NCI-H187 (cell line): ENCODE measurements at places on chromosomes 7 and 10.

- DNase-seq = no peak
Observed at GRCh38 chr10:126646110-126646509, 24.4 kb downstream of the C10orf90 start.

DNA sequence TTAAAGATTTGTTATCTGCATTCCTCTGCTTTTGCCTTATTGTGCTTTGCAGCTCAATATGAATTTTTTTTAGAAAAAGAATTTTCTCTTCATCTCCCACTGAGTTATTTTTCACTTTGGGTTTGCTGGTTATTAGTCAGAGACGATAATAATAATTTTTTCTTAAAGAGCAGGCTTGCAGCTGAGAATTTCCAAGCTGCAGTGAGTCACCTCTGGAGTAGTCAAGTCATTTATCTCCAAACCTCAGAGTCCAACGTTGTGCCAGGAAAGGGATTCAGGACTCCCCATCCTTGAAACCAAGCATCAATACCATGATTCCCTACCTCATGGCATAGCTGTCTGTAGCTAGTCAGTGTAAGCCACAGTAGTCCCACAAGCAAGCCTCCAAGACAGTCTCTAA, 15.2 kb upstream of the EGR2 start:
- DNase-seq = no peak

- no peak for DNase-seq
Observed at GRCh38 chr7:158453663-158454062, 134.0 kb downstream of the PTPRN2 start.

DNA sequence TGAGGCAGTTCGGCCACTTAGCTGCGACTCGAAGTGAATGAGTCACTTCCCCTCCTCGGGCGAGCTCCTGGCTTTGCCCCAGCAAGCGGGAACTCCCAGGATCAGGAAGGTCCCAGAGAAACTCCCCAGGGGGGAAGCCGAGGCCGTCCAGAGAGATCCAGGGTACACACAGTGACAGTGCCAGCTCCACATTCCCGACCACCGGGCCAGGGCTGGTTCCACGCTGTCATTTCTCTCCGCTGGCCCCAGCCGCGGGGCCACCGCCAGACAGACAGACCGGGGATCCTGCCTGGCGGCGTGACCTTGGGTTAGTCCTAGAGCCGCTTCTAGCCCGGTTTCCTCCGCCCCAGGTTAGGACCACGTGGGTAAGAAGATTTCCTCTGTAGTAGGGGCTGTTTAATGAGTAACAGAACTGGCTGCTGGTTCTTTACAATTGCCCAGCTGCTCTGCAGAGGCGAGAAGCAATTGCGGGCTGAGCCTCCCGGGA, 463 bp upstream of the UPP1 start:
- no peak for DNase-seq

GRCh38 chr7:18936265-18936664, 181.2 kb downstream of the TWIST1 start:
- no peak for DNase-seq

DNA sequence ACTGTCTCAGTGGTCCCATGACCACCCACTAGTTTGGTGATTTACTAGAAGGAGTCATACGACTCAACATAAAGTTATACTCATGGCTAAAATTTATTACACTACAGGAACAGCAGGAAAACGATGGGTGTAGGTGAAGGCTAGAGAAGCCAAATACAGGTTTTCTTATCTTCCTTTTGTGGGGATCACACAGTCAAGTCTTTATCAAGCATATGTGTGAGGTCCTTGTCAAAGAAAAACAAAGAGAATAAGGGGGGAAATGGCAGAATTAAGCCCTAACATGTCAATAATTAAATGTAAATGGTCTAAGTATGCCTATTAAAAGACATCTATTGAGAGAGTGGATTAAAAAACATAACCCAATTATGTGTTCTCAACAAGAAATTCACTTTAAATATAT, 47.8 kb upstream of the UBN2 start:
- no peak for DNase-seq

DNA sequence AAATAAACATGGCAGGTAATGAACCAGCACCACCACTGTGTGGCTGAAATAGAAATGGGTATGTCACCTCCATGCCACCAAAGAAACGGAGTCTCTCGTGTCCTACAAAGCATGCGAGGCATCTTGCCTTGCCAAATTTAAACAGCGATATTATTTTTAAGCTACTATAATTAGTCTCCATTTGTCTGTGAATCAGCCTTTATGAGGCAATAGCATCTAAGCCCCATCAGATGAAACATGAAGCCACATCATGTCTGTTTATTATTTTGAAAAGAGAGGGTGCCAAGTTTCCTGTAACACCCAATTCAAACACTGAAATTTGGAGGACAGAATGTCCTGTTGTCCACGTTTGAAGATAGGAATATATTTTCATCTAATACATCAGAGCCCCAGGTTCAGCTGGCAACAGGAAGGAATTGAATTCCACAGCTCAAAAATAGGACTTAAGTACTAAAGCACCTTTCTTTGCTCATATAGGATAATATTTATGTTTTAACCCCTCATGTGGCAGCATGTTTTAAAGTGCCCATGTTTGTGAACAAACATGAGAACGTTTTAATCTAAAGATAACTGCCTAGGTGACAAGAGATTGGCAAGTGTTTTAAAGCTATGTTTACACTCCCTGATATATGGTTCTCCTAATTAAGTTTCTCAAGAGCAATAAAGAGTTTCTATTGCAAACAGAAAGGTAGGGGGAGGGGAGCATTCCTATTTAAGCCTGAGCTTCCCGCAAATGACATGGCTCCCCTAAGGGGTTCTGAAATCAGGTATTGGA, 86.8 kb downstream of the SORBS1 start:
- DNase-seq = no peak

DNA sequence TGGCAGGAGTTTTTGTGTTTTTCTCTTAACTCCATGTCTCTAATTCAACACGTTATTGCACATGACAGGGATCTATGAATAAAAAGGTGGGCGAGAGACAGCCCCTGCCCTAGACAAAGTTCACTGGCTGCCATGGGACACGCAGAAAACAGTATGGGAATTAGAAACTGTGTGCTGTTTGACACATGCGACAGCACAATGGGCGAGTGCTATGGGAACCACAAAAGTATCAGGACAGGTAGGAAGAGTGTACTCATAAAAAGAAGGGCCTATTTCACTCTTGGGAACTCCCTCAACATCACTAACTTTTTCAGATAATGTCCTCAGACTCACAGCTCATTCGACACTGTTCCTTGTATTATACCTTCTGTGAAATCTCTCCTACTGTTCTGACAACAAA, 45.7 kb downstream of the MINDY3 start:
- no peak for DNase-seq

DNA sequence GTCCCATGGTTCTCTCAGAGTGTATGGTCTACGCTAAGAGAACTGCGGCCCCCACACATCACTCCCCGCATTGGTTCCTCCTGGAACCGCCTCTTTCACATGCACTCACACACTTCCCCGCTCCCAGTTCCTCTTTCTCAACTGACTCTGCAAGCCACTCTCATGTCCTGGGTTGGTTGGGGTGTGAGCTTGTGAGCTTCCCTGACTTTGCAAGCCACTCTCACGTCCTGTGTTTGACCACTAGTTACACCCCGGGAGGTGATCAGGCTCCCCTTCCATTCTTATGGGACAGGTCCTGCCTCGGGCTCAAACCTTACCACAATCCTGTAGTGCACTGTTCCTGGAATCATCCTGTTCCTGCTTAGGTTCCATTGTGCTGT, 105.0 kb downstream of the TRIM24 start:
- DNase-seq = no peak

DNA sequence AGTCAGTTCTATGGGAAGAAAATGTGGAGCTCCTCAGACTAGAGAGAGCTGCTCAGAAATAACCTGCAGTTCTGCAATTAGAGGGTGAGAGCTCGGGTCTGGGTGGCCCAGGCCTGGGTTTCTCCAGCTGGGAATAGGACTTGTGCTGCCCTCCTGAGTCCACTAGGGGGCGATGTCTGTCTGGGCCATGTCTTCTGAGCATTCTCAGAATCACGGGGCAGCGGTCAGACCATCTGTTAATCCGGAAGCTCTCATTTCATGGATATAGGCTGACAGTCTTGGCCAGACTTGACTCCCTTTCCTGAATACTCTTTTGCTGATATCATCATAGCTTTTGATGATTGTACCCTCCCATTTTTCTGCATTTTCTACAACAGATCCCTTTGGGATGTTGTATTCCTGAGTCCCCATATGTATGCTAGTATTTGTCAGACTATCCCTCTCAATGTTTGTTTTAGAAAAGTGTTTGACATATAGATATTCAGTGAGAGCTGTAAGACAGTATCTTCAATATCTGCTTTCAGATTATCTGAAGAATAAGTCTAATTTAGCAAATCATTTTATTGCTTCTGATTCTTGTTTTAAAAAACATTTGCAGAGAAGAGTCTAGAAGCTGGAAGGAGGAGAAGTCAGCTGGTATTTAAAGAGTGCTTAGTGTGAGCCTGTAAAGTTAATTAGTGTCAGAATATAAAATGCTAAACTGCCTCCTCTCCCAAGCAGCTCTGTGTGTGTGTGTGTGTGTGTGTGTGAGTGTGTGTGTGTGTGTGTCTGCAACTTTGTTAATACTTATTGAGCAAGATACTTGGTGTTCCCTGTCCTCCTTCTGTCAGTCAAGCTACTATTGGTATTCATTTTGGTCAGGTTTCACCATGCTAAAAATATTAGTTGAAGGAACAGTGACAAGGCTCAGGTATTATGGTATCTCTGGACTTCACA, 38.0 kb downstream of the STARD3NL start:
- DNase-seq = peak; percentile 28

DNA sequence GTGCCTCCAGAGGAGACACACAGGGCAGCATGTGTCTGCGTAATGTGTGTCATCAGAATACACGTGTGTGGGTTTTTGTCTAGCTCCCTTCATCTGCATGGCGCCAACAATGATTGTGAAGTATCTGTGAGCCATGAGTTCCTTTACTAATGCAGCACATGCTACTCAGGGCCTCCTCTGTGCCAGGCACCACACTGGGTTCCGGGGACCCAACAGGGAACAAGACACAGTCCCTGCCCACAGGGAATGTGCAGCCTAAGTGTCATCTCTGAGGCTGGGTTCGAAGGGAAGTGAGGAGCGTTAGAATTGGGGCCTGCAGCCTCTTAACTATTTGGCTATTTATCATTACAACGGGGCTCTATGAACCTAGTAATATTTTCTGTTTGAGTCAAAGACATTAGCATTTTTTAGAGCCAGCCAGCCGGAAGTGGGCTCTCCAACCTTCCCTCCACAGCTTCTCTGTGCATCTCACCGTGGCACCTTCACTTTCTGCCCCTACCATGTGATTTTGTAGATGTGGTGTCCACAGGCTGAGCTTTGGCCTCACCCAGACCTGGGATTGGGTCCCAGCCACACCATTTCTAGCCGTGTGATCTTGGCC, 43.9 kb upstream of the SRGN start:
- DNase-seq = no peak

GRCh38 chr7:130793855-130794618, 60.0 kb upstream of the KLF14 start:
- no peak for DNase-seq

GRCh38 chr7:33250421-33250871, 121.1 kb downstream of the BBS9 start:
- DNase-seq = no peak

DNA sequence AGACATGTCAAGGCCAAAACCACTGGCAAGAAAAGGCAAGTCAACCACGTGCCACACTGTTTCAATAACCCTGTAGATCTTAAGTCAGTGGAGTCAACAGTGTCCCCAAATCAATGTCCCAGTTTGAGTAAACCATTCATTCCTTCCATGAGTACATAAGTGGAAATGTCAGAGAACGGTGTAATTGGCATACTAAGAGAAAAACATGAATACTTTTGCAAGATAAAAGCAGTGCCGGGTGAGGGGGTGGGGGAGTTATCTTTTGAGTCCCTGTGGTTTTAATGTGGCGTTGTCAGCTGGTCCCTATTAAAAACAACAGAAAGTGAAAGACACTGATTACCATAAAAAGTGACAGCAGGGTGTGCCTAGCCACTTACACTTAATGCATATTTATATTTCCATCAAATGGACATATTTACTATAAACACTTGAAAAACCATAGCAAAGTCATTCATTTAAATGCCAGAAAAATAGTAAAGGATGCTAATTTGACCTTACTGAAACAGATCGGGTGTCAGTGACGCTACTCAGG, 37.8 kb downstream of the RSU1 start:
- no peak for DNase-seq

DNA sequence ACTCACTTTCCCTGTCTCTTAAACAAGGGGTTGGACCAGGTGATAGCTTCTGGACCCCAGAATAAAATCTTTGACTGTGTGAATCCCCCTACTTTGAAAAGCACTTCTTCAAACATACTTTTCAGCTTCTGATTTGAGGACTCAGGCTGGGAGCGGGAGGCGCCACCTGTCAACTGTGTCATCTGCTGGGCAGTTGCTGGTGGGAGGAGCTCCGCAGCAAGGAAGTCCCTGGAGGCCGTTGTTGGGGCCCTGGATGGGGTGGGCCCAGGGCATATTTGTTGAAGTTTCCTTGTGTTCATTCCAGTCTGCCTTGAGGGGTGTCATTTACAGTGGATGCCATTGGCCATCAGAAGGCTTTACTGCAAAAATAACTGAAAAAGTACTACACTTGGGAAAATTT, 197.7 kb downstream of the CCDC3 start:
- DNase-seq = no peak

DNA sequence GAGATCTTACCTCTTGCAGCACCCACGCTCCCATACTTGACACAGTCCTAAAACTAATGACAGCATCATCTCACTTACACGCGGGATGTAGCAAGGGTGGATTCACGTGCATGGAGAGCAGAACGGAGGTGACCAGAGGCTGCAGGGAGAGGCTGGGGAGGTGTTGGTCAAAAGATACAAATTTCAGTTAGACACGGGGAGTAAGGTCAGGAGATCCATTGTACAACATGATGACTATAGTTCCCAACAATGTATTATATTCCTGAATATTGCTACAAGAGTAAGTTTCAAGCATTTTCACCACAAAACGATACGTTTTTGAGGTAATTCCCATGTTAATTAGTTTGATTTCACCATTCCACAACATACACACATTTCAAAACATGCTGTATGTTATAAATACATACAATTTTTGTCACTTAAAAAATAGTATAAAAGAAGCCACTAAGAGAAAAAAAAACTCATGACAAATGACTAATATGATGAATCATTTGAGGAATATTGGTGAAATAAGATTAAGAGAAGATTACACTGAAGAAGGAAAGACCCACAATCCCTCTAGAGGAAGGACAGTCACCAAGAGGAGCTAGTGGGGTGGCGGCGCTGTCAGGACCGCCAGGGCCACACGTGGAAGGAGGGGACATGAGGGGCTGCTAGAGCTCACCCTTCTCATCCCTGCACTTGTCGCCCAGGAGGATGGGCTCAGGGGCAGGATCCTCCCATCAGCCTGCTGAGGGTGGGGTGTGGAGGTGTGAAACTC, 49.4 kb upstream of the EGFR start:
- DNase-seq = no peak

GRCh38 chr10:24415455-24416125, 206.7 kb downstream of the KIAA1217 start:
- DNase-seq = no peak

- no peak for DNase-seq
Observed at GRCh38 chr7:44415047-44415446, 75.4 kb downstream of the NUDCD3 start.
